CD8-positive, alpha-beta T cell (primary cell): ENCODE measurements at places on chromosomes 1 and 21.

- no peak for DNase-seq
These were observed 55.4 kb upstream of the LPGAT1 start for GRCh38 chr1:211885747-211886522.

GRCh38 chr21:37982496-37983318 is 66.5 kb upstream of the KCNJ6 start:
- no peak for DNase-seq

- DNase-seq = no peak
These were observed 43.1 kb upstream of the IGSF3 start for GRCh38 chr1:116710420-116711262.

- DNase-seq = no peak
These were observed 558.1 kb downstream of the AGBL4 start for GRCh38 chr1:49465486-49466185.

GRCh38 chr1:63693944-63694571 is 79.8 kb upstream of the ROR1 start:
- no peak for DNase-seq

DNA sequence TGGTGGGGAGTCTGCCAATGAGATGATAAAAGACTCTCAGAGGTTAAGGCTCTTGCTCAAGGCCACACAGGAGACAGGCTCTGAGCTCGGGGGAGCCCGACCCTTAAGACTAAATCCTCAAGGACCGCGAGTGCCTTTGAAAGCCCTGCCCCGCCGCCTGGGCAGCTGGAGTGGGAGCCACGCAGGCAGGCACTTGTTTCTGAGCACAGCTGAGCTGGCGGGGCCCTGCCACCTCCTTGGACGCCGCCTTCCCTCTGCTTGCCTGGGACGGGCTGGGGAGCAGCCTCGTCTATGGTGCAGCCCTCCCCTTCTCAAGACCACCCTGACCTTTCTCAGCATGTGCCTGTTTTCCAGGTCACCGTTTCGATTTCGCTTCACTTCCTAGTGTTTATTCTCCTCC is 169.3 kb downstream of the CAMTA1 start:
- DNase-seq = no peak

DNA sequence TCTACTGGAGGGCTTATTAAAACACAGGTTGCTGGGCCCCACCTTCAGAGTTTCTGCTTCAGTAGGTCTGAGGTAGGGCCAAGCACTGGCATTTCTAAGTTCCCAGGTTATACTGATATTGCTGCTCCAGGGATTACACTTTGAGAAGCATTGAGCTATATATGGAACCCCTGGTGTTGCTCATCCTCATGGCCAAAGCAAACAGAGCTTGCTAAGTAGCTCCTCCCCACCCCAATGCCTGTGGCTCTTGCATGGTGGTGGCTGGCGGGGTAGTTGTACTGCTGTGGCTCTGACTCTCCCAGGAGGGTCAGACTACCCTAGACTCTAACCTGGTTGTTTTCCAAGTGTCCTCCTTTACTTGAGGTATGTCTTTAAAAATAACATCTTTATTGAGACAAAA is 143.6 kb downstream of the SPATA46 start:
- DNase-seq = no peak

DNA sequence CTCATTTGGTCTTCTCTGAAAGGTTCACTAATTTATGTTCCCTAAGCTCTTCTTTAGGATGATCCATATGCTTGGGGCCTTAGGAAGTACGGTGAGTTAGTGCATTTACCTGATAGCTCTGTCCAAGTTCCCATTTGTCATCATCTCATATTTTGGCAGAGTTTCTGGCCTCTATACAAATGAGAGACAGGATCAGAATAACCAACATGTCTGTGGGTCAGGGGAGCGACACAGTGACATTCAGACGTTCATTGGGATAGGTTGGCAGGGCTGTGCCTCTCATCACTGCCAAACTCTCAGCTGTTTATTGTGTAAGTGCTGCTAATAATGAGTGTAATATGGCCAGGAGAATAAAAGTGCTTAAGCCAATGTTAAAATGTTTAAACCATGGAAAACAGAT is 561.1 kb upstream of the ZRANB2 start:
- DNase-seq = no peak
